EL (cell line): ENCODE measurements at places on chromosomes 1 and 21.

DNA sequence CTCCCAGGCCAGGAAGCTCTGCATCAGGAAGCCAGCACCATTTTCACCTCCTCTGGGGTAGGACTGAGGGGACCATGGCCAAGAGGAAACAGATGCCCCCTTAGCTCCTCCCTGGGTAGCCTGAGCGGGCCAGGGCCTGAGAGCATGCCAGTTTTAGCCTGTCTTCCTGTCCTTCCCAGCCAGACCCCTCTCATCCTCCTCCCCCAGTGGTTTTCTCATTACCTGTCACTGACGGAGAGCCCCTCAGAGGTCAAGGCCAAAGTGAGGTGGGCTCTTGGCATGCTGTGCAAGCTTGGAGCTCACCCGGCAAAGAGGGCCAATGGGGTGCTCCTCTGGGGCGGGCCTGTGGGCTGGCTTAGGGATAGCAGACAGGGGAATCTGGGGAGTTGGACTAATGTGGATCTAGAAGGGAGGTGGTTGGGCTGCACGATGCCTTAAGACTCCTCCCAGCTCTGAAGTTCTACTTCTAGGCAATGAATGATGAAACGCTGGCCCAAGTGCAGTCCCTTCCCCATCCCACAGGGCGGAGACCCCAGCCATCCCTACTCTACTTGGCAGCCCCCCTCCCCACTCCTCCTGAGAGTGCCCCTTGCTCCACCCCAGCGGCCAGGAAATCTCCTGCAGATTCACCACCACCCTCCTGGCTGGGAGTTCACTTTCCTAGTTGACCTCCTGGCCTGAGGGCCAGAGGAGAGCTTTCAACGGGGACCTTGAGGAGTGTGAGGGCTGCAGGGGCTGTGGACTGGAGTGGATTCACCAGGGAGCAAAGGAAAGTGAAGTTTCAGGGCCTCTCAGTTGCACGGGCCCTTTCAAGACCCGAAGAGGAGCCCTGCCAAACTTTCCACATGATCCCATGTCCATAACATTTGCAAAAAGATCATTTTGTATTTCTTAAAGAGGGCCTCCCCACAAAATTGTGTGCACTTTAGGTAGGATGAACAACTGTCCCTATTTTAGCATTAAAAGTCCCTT, 9.4 kb upstream of the LMNA start:
- peak; percentile 45 for DNase-seq

DNA sequence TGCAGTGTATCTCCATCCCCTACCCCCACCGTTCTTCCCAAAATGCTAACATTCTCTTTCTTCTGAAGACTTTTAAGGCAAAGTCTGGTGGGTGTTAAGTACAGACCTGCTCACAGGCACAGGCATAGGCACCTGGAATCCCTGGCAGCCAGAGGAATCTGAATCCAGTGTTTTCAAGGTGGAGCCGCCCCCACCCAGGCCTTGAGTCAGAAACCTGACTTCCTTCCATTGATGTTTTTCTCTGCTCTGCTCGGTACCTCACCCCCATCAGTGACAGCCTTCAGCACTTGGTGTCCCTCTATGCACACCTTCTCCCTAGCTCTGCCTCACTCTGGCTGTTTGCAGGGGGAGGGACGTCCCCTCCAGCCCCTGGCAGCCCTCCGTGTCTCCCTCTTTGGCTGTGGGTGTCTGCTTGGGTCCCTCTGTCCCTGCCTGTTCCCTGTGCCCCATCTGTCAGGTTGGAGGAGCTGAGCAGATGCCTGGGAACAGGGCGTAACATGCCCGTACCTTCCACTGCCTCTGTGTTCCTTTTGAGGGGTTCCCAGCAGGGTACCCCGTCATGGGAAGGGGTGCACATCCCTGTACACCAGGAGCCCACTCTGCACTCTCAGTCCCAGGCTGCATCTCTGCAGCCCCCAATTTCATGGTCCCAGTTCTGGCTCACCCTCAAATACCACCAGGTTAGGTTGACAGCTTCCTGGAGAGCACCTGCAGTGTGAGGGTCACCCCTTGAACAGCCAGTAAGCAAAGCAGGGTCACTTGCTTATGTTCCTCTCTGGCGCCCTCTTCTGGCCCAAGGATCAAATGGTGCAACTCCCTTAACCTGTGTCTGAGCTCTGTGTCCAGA, 6.7 kb downstream of the NCDN start:
- DNase-seq = peak; percentile 81

GRCh38 chr1:158371188-158371953, 17.7 kb downstream of the CD1E start:
- no peak for DNase-seq

DNA sequence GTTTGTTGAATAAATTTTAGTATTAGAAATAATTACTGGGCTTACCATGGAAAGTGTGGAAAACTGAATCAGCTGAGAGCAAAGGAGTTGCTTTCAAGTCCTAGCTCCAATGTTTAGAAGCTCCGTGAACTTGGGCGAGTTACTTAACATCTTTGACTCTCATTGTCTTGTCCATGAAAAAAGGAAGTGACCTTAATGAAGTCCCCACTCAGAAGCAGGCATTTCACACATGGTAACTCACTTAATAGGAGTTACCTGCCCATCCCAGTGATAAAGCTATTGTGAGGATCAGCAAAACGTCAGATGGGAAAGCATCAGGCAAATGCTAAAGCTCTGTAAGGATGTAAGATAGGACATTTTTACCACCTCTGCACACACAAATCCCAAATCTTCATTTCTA, 34.0 kb upstream of the GADD45A start:
- no peak for DNase-seq

- DNase-seq = peak; percentile 6
Measured at GRCh38 chr1:98898940-98899339, 105.7 kb downstream of the PLPPR5 start.

DNA sequence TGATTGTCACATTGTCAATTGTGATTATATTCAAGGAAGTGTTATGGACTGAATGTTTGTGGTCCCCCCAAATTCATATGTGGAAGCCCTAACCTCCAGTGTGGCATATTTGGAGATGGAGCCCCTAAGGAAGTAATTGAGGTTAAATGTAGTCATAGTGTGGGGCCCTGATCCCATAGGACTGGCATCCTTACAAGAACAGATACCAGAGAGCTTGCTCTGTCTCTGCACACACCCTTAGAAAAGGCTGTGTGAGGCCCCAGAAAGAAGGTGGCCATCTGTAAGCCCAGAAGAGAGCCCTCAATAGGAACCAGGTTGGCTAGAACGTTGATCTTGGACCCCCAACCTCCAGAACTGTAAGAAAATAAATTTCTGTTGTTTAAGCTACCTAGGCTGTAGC, 28.1 kb downstream of the VANGL1 start:
- peak; percentile 13 for DNase-seq

DNA sequence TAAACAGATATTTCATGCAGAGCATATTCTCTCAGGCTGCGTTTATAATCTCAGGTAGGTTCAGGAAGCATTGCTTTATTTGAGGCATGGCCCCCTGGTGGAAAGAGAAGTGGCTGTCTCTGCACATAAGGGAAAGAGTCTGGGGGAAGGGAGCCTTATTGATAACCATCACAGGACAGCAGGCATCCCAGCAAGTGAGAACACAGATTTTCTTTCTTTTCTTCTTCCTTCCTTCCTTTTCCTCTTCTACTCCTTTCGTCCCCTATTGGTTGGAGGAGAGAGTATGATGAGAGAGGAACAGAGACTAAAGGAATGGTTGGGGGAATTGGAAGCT, 21.9 kb downstream of the TSNAX start:
- DNase-seq = peak; percentile 15

DNA sequence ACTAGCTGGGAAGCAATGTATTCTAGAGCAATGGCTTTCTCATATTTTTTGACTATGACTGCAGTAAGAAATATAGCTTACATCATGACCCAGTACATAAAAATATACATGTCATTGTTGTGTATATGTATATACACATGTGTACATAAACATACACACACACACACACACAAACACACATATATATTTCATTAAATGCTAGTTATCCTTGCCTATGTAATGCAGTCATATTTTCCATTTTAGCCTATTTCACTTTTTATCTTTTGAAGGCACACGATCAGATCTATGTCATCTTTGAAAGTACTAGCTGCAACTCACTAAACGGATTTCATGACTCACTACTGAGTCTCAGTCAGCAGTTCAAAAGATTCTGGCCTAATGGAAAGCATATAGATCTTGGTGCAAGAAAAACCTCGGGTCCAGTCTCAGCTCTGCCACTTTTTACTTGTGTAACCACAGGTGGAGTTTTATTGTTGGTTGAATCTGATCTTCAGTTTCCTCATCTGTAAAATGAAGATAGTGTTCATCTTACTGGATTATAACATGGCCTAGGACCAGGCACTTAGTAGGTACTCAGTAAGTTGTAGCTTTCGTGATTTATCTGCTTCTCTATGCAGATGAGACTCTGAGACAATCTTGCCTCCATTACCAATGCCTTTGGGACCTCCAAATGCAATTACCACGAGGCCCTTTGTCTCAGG, 325.6 kb downstream of the RRAGC start:
- DNase-seq = no peak

GRCh38 chr1:10901091-10901890, 104.8 kb upstream of the CASZ1 start:
- no peak for DNase-seq

- no peak for DNase-seq
Measured at GRCh38 chr1:222606757-222607156, 11.1 kb upstream of the MIA3 start.

GRCh38 chr1:45583666-45584350, at the start of gene NASP:
TSS of gene NASP (plus strand) at chr1:45584041. CDS start at chr1:45584147, 106 bp downstream.
- DNase-seq = peak; percentile 86

GRCh38 chr1:72062584-72062983, 219.8 kb downstream of the NEGR1 start:
- DNase-seq = no peak

GRCh38 chr1:35571263-35571662, 1.9 kb upstream of the TFAP2E start:
- no peak for DNase-seq

DNA sequence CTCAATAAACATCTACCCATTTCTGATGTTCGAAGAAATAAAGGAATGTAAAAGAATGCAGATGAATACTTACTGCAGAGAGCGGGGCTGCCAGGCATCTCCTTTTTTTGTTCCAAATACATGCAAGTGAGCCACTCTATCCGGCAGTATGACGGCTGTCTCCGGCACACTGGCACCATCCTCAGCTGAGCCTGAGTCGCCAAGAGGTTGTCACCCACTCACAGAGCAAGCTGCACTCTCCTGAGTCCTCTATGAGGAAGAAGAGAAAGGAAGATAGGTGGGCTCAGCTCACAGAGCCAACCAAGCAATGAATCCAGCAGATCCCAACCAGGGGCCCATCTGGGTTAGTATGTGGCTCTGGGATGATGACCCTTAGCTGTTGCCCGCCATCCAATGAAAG, 65.3 kb downstream of the CD46 start:
- DNase-seq = no peak

DNA sequence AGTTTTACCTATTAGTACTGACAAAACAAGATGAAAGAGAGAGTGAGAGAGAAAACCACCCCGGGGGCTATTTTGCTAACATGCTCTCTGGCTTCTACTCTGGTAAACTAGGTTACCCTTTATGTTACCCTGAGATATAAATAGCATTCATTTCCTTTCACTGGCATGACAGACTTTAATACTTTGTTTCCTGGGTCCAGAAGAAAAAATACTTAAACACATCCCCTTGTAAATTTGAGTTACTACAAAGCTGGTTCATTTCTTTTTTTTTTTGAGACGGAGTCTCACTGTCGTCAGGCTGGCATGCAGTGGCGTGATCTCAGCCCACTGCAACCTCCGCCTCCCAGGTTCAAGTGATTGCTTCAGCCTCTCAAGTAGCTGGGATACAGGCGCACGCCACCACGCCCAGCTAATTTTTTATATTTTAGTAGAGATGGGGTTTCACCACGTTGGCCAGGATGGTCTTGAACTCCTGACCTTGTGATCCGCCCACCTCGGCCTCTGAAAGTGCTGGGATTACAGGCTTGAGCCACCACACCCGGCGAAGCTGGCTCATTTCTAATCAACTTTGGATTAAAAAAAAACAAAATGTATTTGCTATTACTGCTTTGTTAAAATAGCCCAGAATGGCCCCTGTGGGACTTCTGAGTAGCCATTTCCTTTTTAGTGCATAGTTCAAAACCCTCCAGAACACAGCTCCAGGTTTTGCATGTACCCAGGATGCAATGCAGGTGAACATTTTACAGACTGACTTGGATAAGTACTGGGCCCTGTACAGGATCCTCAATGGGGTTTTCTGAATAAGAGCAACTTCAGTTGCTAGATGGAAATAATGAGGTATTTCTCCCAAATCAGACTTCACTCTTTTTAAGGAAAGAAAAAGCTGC, 20.6 kb downstream of the INPP5B start:
- DNase-seq = no peak

- DNase-seq = no peak
Measured at GRCh38 chr1:236144446-236145150, 2.3 kb downstream of the GPR137B start.

DNA sequence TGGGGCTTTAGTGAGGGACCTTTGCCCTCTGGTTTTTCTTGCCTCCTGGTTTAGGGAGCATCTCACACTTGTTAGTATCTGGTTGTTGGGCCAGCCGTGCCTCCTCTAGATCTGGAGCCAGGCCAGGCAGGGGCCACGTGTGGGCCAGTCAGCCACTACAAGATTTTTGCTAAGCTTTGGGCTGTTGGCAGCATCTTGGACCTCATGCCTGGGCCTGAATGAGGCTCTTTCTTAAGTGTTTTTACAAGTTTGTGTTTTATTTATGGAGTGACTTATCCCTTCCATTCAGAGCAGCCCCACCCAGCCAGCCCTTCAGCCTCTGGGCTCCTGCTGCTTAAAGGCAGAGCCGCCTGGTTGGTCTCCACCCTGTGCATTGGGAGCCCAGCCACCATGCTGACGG, 1.6 kb upstream of the SH3BGRL3 start:
- peak; percentile 66 for DNase-seq

GRCh38 chr1:92907949-92908684, 53.1 kb downstream of the DIPK1A start:
- peak; percentile 59 for DNase-seq

GRCh38 chr21:34020005-34020847, 53.2 kb upstream of the MRPS6 start:
- DNase-seq = no peak

DNA sequence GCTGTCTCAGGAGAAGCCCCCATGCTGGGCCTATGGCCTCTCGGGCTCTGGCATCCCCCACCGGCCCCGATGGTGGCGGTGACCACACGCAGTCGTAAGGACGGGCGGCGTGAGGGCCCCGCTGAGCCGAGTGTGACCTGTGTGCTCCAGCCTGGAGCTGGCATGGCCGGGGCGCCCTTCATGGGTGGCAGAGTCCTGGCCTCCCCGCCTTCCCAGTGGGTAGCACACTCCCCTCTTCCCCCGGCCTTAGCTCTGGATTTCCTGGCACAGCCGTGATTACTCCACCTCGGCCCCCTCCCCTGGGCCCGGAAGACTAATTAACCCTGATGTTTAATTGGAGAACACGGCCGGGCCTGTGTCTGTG, 44.6 kb downstream of the SLX9 start:
- DNase-seq = no peak

DNA sequence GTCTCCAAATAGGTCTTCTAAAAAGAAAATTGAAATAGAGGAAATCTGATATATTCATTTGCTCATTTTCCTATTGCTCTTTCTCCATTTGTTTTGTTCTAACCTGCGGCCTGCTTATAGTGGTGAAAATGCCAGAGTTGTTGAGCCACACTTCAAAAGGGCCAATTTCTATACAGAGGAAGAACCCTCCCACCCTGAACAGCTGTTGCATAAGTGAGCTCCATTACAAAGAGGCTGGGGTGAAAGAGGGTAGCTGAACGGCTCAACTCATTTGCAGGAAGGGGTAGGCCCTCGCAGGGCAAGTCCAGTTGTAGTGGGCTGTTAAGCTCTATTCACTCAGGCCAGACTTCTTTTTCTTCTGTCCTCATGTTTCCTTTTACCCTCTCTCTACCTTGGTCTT, 8.8 kb downstream of the ADCY10 start:
- no peak for DNase-seq

GRCh38 chr1:94887106-94887505, 39.8 kb downstream of the CNN3 start:
- no peak for DNase-seq

GRCh38 chr1:14520514-14521163, 77.8 kb upstream of the KAZN start:
- no peak for DNase-seq
